Cardiac muscle cell (in vitro differentiated cells and primary cell): ENCODE measurements at places on chromosomes 6 and 20. TPM values are rescaled to one million over a fixed set of nuclear protein-coding genes. Genes with fewer than 3 reads are reported as not detected.

Gene RAB44
- total RNA-seq = not detected in 2 replicates

GRCh38 chr6:146422789-146423375, 120.8 kb upstream of the RAB32 start:
- H3K36me3 ChIP-seq = no peaks in the 10 kb centered on the region
- H3K27ac ChIP-seq = no peak overlapping the region
- H3K27me3 ChIP-seq = no peaks in the 10 kb centered on the region

- H3K4me1 ChIP-seq = no peaks in the 10 kb centered on the region
- H3K4me3 ChIP-seq = no peak overlapping the region
- no peak for DNase-seq
- H3K36me3 ChIP-seq = no peaks in the 10 kb centered on the region
These were observed 224.8 kb upstream of the CDH4 start for GRCh38 chr20:61027218-61027617.

- no peak overlapping the region for H3K27ac ChIP-seq
- no peaks in the 10 kb centered on the region for H3K27me3 ChIP-seq
- DNase-seq = peak; percentile 85
- no peaks in the 10 kb centered on the region for H3K36me3 ChIP-seq
- no peak overlapping the region for H3K4me3 ChIP-seq
- no peaks in the 10 kb centered on the region for H3K4me1 ChIP-seq
These were observed 39.4 kb downstream of the KIAA1755 start for GRCh38 chr20:38221119-38221589.

GRCh38 chr20:59602546-59603080, 1.7 kb upstream of the PHACTR3 start:
- H3K27me3 ChIP-seq = peaks cover 40% of the 10 kb centered on the region
- no peak for DNase-seq
- H3K4me3 ChIP-seq = no peak overlapping the region
- no peaks in the 10 kb centered on the region for H3K36me3 ChIP-seq

DNA sequence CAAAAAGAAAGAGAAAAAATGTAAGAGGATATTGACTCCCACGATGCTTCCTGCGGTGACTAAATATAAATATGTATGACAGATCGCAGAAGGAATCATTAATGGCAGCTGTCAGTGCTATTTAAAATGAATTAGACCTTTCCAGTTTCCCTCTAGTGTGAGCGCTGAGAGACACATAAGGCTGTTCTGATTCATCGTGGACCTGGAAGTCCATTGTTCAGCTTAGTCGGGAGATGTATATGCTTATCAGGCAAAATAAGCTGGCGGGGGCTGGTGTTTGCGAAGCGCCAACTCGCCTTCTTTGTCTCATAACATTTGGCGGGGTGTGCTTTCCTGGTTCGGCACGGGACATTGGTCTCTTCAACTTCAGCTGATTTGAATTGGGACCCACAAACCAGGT, 95.4 kb downstream of the CDH4 start:
- H3K36me3 ChIP-seq = no peaks in the 10 kb centered on the region
- H3K27ac ChIP-seq = no peak overlapping the region
- H3K4me3 ChIP-seq = no peak overlapping the region
- no peak for DNase-seq

- no peak overlapping the region for H3K4me3 ChIP-seq
- no peaks in the 10 kb centered on the region for H3K27me3 ChIP-seq
- H3K36me3 ChIP-seq = no peaks in the 10 kb centered on the region
- DNase-seq = no peak
- H3K4me1 ChIP-seq = no peaks in the 10 kb centered on the region
- H3K27ac ChIP-seq = no peak overlapping the region
These were observed 71.7 kb upstream of the TRAF3IP2 start for GRCh38 chr6:111677249-111677990.

DNA sequence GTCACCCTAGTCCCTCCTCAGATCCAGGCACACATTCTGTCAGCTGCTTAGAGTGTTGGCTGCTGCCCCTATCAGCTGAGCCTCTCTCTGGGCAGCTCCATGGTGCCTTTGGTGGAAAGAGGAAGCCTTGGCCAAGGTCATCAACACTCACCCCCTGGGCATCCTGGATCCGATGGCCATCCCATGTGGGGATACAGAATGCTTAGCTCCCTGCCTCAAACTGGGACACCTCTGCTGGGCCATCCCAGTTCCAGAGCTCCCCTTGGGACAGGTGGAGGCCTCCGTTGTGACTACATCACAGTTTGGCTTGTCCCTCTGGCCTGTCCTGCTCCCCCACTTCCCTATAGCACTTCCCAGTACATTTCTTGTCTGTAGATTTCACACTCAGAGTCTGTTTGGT, 45.6 kb downstream of the TOX2 start:
- no peak for DNase-seq
- no peak overlapping the region for H3K4me3 ChIP-seq
- H3K27me3 ChIP-seq = no peaks in the 10 kb centered on the region
- no peak overlapping the region for H3K27ac ChIP-seq
- no peaks in the 10 kb centered on the region for H3K4me1 ChIP-seq

Gene CDKN1A
- total RNA-seq = 60.8 and 119 TPM in 2 replicates

Gene SLC22A23
- total RNA-seq = 14.6 and 24.9 TPM in 2 replicates

DNA sequence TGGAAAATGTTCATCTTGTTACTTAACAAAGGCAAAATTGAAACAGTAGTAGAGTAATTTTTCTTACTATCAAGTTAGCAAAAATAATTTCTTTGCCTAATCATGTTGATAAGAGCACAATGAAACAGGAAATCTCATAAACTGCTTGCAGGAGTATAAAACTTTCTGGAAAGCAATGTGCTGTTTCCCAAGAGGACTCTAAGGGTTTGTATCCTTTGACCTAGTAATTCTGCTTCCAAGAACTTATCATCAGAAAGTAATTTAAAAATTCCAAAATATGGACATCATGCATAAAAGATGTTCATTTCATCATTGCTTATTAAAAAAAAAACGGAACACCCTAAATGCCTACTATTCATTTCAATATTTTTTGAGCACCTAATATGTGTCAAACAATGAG, 46.1 kb upstream of the TNFAIP3 start:
- H3K4me3 ChIP-seq = no peak overlapping the region
- H3K27ac ChIP-seq = no peak overlapping the region
- no peaks in the 10 kb centered on the region for H3K36me3 ChIP-seq
- peaks cover 25% of the 10 kb centered on the region for H3K4me1 ChIP-seq
- H3K27me3 ChIP-seq = no peaks in the 10 kb centered on the region

Gene BMP7
- 213 and 276 TPM in 2 replicates for total RNA-seq

DNA sequence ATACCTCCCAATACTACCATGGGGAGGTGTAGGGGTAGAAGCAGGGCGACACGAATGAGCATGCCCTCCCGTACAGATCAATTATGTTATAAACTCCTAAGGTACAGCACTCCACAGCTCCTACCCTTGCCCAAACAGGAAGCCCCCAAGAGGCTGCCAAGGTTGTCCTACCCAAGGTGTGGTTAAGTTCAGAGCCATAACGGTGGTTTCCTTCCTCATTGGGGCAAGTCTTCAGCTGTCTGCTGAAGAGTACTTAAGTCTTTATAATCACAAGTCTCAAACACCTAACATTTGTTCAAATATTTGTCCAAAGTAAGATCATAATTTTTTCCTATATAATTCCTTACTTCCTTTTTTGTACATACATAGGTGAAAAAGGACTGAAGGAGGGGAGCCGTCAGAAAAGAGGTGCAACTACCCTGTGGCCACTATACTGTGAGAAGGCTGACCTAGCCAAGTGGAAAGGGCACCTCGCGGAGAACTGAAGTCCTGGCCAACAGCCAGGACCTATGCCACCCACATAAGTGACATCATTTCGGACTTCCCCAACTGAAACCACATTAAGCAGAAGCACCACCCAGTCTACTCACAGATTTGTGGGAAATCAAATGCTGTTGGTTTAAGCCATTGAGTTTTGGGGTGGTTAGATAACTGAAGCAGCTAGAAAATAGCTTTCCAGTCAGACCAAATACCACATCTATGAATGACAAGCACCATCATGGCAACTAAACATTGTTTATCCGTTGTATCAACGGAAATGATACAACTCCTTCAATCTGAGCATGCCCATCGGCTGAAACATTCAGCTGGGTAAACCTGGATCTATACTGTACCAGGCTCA, 2.9 kb upstream of the RAB22A start:
- peaks cover 10% of the 10 kb centered on the region for H3K4me1 ChIP-seq
- no peak overlapping the region for H3K27ac ChIP-seq
- DNase-seq = peak; percentile 15
- no peak overlapping the region for H3K4me3 ChIP-seq
- no peaks in the 10 kb centered on the region for H3K27me3 ChIP-seq
- peaks cover 8% of the 10 kb centered on the region for H3K36me3 ChIP-seq

Gene TPX2
- total RNA-seq = 15.2 and 120 TPM in 2 replicates

GRCh38 chr6:22326500-22326899, 29.7 kb upstream of the PRL start:
- no peak overlapping the region for H3K27ac ChIP-seq
- no peaks in the 10 kb centered on the region for H3K27me3 ChIP-seq
- no peak for DNase-seq

Gene HLA-DQB1
- total RNA-seq = 0.18 and 7.2 TPM in 2 replicates

- H3K4me3 ChIP-seq = no peak overlapping the region
- no peaks in the 10 kb centered on the region for H3K27me3 ChIP-seq
- no peaks in the 10 kb centered on the region for H3K36me3 ChIP-seq
- H3K4me1 ChIP-seq = no peaks in the 10 kb centered on the region
These were observed 38.0 kb downstream of the RTN4IP1 start for GRCh38 chr6:106591111-106591825.

Gene HLA-DRB1
- 0.28 and 0.63 TPM in 2 replicates for total RNA-seq

- DNase-seq = peak; percentile 16
- no peaks in the 10 kb centered on the region for H3K27me3 ChIP-seq
- peak overlapping the region; percentile 38 for H3K27ac ChIP-seq
- H3K4me3 ChIP-seq = no peak overlapping the region
These were observed 139.9 kb downstream of the AGPAT4 start for GRCh38 chr6:161133963-161134362.

Gene PHACTR3
- total RNA-seq = 0.14 and 17.0 TPM in 2 replicates

DNA sequence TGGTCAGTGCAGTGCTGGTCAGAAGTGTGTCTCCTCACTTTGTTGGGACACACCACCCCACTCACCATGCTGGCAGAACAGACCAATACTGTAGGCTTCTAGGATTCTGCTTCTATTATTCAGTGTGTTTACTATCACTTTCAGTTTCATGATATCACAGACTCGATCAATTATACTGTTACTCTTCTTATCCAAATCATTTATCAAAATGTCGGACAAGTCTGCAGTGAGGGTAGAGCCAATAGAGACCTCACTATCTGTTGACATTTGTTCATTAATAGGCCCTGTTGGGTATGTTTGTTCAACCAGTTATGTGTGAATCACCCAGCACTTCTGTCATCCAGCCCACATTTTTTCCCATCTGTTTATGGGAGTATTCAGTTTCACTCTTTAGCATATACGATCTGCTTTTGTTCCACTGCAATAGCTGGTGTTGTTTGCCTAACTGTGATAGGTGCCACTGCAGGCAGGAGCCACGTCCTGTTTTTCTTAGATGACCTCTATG, 140.1 kb downstream of the NRN1 start:
- H3K36me3 ChIP-seq = no peaks in the 10 kb centered on the region
- no peak overlapping the region for H3K4me3 ChIP-seq
- H3K4me1 ChIP-seq = no peaks in the 10 kb centered on the region
- H3K27ac ChIP-seq = no peak overlapping the region
- DNase-seq = peak; percentile 5
- no peaks in the 10 kb centered on the region for H3K27me3 ChIP-seq

- DNase-seq = peak; percentile 82
- no peak overlapping the region for H3K4me3 ChIP-seq
- no peak overlapping the region for H3K27ac ChIP-seq
These were observed 7.1 kb upstream of the CAPN11 start for GRCh38 chr6:44151348-44152108.

DNA sequence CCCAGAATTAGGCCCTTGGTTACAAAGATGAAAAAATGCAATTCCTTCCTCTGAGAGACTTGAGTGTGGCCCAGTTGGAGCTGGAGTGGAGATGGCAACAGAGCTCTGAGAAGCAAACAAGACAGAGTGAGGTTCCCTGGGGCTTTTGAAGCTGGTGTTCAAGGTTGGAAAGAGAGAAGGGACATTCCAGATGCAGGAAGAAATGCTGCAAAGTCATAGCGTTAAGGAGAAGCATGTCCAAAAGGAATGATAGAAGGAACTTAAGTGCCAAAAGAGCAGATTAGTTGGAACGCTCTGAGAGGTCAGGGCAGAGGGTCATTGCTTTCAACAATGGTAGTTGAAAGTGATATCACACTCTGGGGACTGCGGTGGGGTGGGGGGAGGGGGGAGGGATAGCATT, 251.8 kb downstream of the TBC1D7 start:
- H3K4me1 ChIP-seq = peaks cover 50% of the 10 kb centered on the region
- no peaks in the 10 kb centered on the region for H3K36me3 ChIP-seq
- H3K4me3 ChIP-seq = no peak overlapping the region
- H3K27ac ChIP-seq = peak overlapping the region; percentile 69
- peak; percentile 70 for DNase-seq
- H3K27me3 ChIP-seq = no peaks in the 10 kb centered on the region

- no peaks in the 10 kb centered on the region for H3K36me3 ChIP-seq
- DNase-seq = no peak
- no peak overlapping the region for H3K4me3 ChIP-seq
- no peak overlapping the region for H3K27ac ChIP-seq
- no peaks in the 10 kb centered on the region for H3K27me3 ChIP-seq
These were observed 911.6 kb downstream of the TFAP2A start for GRCh38 chr6:9503111-9503761.

GRCh38 chr20:48957533-48957932, 36.0 kb downstream of the ARFGEF2 start:
- no peak for DNase-seq
- H3K27me3 ChIP-seq = no peaks in the 10 kb centered on the region
- peaks cover 13% of the 10 kb centered on the region for H3K36me3 ChIP-seq
- H3K4me1 ChIP-seq = peaks cover 27% of the 10 kb centered on the region
- H3K4me3 ChIP-seq = no peak overlapping the region
- H3K27ac ChIP-seq = peak overlapping the region; percentile 57

- H3K27ac ChIP-seq = no peak overlapping the region
- H3K27me3 ChIP-seq = no peaks in the 10 kb centered on the region
- no peak for DNase-seq
- H3K4me3 ChIP-seq = no peak overlapping the region
These were observed 27.2 kb upstream of the GPR63 start for GRCh38 chr6:96864216-96865054.

GRCh38 chr6:143607974-143608373, 69.8 kb upstream of the PHACTR2 start:
- peaks cover 38% of the 10 kb centered on the region for H3K4me1 ChIP-seq
- H3K27me3 ChIP-seq = no peaks in the 10 kb centered on the region
- H3K4me3 ChIP-seq = no peak overlapping the region
- H3K27ac ChIP-seq = no peak overlapping the region

Gene BPI
- total RNA-seq = not detected in 2 replicates

DNA sequence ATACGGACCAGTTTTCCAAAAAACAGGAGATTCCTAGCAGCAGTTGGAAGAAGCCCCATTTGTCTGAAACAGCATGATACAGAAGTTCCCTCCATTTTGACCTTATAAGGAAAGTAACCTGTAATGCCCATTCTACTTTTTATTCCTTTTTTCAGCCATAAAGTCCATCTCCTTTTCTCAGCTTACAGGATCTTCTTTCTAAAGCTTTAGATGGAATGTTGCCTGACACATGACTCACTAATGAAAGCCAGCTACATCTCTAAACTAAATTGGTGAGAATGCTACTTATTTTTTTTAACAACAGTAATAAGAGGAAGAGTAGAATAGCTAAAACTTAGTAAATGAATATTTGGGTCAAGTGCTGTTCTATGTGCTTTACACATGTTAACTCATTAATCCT, 234.1 kb downstream of the CDH26 start:
- no peak overlapping the region for H3K27ac ChIP-seq
- no peaks in the 10 kb centered on the region for H3K36me3 ChIP-seq
- no peak for DNase-seq
- H3K27me3 ChIP-seq = no peaks in the 10 kb centered on the region
- no peaks in the 10 kb centered on the region for H3K4me1 ChIP-seq
- H3K4me3 ChIP-seq = no peak overlapping the region

Gene SMOC2
- 2.9 and 3.2 TPM in 2 replicates for total RNA-seq
